Endodermal cell (in vitro differentiated cells): ENCODE measurements at places on chromosomes 7 and 10.

GRCh38 chr7:123423622-123424021 lies 110.8 kb downstream of the IQUB start:
- DNase-seq, result no peak

GRCh38 chr7:157853789-157854065 lies 516.9 kb downstream of the DNAJB6 start:
- no peak for DNase-seq

GRCh38 chr7:123580406-123581161 lies 21.0 kb upstream of the ASB15 start:
- DNase-seq, result peak; percentile 65

- peak; percentile 46 for DNase-seq
These were observed 10.2 kb downstream of the ATP6V0E2 start for GRCh38 chr7:149884016-149884415.

GRCh38 chr10:36381748-36382147 lies 739.7 kb upstream of the FZD8 start:
- no peak for DNase-seq
